ENCODE measurements at places on chromosomes 5 and 9. TPM values are rescaled to one million over a fixed set of nuclear protein-coding genes. Genes with fewer than 3 reads are reported as not detected.

ANKRD18B gene
- polyA plus RNA-seq: 0.60 TPM

DNA sequence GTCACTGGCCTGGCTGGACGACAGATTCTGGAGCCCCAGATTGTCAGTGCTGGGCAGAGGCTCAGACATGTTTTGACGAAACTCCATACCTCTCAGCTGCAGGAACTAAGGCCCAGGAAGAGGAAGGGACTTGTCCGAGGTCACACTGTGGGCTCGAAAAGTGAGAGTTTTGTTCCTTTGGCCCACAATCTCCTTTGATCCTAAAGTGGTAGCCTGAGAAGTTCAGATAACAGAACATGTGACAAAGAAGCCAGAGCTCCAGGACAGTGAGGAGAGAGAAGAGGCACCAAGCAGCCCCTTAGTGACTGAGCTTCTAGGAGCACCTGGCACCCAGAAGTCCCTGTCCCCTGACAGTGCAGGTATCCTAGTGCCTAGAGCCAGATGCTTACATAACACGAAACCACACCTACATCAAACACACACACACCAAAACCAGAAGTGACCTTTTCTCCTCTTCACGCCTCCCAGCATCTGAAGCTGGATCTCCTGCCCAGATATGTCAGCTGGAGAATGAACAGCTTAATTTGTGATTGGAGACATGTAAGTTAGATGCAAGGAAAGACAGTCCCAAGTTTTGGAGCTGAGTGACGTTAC, 88.9 kb downstream of the ADRB2 start:
- H3K36me3 ChIP-seq: no peaks in the 10 kb centered on the region
- DNase-seq: no peak
- H3K27me3 ChIP-seq: no peaks in the 10 kb centered on the region
- H3K27ac ChIP-seq: no peak overlapping the region
- H3K4me3 ChIP-seq: no peak overlapping the region

- no peak overlapping the region for H3K27ac ChIP-seq
- peaks cover 8% of the 10 kb centered on the region for H3K4me1 ChIP-seq
- no peak overlapping the region for H3K4me3 ChIP-seq
- DNase-seq: no peak
- H3K36me3 ChIP-seq: no peaks in the 10 kb centered on the region
These were observed 89.6 kb downstream of the KIF4B start for GRCh38 chr5:155103146-155103545.

DNA sequence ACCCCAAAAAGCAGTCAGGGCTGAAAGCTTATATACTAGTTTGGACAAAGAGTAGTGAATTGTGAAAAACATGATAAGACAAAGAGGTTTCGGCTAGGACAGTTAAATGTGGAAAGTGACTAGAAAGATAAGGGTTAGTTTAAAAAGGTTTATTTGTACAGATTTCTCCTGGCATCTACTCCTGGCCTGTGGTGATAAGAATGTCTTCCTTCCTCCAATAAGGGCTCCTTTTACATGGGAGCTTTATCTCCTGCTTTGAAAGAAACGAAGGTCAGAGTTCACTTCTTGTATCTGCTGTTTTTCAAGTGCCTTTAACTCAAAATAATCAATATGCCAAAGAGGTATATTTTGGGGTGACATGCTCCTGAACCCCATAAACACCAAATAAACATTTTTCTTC, 776.1 kb upstream of the COX7C start:
- no peak overlapping the region for H3K4me3 ChIP-seq
- no peak for DNase-seq
- H3K4me1 ChIP-seq: no peaks in the 10 kb centered on the region
- no peaks in the 10 kb centered on the region for H3K27me3 ChIP-seq

- peaks cover 11% of the 10 kb centered on the region for H3K4me1 ChIP-seq
- no peak for DNase-seq
- H3K27me3 ChIP-seq: no peaks in the 10 kb centered on the region
- H3K4me3 ChIP-seq: no peak overlapping the region
- peak overlapping the region; percentile 25 for H3K27ac ChIP-seq
These were observed 430.1 kb upstream of the WWC1 start for GRCh38 chr5:167861129-167861927.

PCDH1 gene
- polyA plus RNA-seq: 47.2 TPM

DNA sequence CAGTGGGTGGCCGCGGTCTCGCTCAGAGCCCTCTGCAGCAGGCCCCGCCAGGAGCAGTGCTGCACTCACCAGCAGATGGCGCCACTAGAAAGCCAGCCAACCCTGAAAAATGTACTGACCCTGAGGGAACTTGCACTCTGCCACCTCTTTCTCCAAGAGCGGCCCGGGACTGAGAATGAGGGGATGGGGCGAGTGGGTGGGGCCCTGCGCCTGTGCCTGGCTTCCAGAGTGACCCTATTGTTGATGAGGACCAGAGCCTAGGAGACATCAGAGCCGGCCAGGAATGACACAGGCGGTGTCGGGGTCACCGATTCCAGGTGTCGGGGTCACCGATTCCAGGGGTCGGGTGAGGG, 2.9 kb upstream of the IL17B start:
- H3K27ac ChIP-seq: peak overlapping the region; percentile 93
- H3K4me3 ChIP-seq: peak overlapping the region; percentile 55
- DNase-seq: peak; percentile 94
- H3K36me3 ChIP-seq: no peaks in the 10 kb centered on the region
- peaks cover 86% of the 10 kb centered on the region for H3K4me1 ChIP-seq

DNA sequence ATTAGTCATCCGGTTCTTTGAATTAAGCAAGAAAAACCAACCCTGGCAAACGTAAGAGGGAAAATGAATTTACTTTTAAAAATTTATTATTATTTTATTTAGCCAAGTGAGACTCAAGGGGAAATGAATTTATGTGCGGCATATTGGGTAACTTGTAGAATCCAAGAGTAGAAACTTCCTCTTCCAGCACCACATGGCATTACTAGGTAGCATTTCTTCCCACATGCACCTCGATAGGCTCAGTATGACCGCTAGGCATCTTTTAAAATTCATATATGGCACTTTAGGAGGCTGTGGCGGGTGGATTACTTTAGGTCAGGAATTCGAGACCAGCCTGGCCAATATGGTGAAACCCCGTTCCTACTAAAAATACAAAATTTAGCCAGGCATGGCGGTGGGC, 17.6 kb upstream of the MYO10 start:
- H3K27ac ChIP-seq: no peak overlapping the region
- no peaks in the 10 kb centered on the region for H3K27me3 ChIP-seq
- no peaks in the 10 kb centered on the region for H3K36me3 ChIP-seq
- no peaks in the 10 kb centered on the region for H3K4me1 ChIP-seq

C9 gene
- not detected for polyA plus RNA-seq

DNA sequence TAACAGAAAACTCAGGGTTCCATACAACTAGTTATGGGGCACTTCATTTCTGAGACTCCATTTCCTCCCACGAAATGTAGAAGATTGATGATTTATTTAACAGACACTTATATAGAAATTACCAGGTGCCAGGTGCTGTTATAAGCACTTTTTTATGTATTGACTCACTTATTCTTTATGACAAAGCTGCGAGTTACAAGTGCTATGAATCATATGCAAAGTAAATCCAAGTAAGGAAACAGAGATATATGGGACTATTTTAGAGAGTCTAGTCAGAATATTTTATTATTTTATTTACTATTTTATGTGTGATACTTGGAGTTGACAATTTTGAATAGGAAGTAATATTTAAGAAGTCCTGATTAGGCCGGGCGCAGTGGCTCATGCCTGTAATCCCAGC, 822.8 kb upstream of the C9orf72 start:
- no peaks in the 10 kb centered on the region for H3K27me3 ChIP-seq
- H3K27ac ChIP-seq: no peak overlapping the region
- H3K4me3 ChIP-seq: no peak overlapping the region
- H3K4me1 ChIP-seq: no peaks in the 10 kb centered on the region

ARHGEF28 gene
- 3.0 TPM for polyA plus RNA-seq

AGXT2 gene
- not detected for polyA plus RNA-seq

DNA sequence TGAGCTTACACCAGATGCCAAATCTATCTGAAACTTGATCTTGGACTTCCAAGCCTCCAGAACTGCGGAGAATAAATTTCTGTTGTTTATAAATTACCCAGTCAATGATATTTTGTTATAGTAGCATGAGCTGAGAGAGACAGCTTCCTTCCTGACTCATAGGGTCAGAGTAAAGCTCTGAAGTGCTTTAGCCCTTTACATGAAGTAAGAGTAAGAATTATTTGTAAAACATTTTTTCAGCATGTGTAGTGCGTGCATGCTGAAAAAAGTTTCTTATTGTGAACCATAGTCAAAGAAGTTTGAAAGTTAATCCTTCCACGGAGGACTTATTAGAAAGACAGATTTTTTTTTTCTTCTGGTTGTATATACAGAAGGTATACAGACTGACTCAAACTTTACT, 172.4 kb downstream of the DMRT2 start:
- no peaks in the 10 kb centered on the region for H3K4me1 ChIP-seq
- no peak overlapping the region for H3K27ac ChIP-seq
- H3K36me3 ChIP-seq: no peaks in the 10 kb centered on the region
- no peak overlapping the region for H3K4me3 ChIP-seq
- no peak for DNase-seq

GRCh38 chr9:512555-513272, 298.0 kb downstream of the DOCK8 start:
- no peak for DNase-seq
- H3K36me3 ChIP-seq: no peaks in the 10 kb centered on the region
- H3K27ac ChIP-seq: no peak overlapping the region
- H3K27me3 ChIP-seq: no peaks in the 10 kb centered on the region

TXNDC15 gene
- 24.6 TPM for polyA plus RNA-seq

- no peaks in the 10 kb centered on the region for H3K36me3 ChIP-seq
- peaks cover 26% of the 10 kb centered on the region for H3K4me1 ChIP-seq
- DNase-seq: peak; percentile 89
- no peak overlapping the region for H3K27ac ChIP-seq
- H3K27me3 ChIP-seq: no peaks in the 10 kb centered on the region
These were observed 2.4 kb downstream of the FGFR4 start for GRCh38 chr5:177089127-177089526.

GRCh38 chr5:109256486-109256885, 153.3 kb downstream of the PJA2 start:
- no peak for DNase-seq

GRCh38 chr5:131245312-131245711, 18.5 kb upstream of the CDC42SE2 start:
- no peaks in the 10 kb centered on the region for H3K4me1 ChIP-seq
- DNase-seq: no peak
- H3K27ac ChIP-seq: no peak overlapping the region
- H3K36me3 ChIP-seq: no peaks in the 10 kb centered on the region
- no peak overlapping the region for H3K4me3 ChIP-seq

DNA sequence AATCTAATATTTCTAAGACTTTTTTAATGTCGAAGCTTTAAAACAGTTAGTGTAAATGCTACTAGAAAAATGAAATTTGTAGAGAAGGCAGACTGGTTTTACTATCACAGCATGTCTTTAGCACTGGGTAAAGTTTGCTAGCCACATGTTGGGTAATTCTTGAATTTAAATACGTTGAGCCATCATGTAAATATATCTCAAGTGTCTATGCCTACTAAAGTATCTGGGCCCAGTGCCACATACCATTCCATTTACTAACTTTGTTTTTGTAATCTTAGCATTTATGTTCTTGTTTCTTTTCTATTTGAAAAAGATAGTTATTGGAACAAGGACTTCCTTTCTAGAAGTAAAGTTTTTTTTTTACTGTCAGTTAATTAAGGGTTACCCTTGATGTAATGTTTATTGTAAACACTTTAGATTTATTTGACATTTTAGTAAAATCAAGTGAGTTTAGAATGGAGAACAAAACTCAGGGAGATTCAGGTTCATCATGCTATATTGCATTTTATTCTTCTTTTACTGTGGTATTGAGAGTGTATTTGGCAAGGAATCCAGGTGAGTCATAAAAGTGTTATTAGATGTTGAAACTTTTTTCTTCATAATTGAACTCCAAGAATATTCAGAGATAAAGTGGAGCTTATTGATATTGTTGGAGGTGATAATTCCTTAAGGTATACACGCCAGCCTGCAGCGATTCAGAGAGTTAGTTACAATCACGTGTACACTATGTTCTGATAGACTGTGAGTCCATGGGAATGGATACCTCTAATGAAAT, 182.4 kb downstream of the CCDC171 start:
- no peaks in the 10 kb centered on the region for H3K36me3 ChIP-seq
- DNase-seq: no peak
- peaks cover 12% of the 10 kb centered on the region for H3K4me1 ChIP-seq

- H3K27ac ChIP-seq: peak overlapping the region; percentile 72
- no peaks in the 10 kb centered on the region for H3K4me1 ChIP-seq
- peaks cover 35% of the 10 kb centered on the region for H3K36me3 ChIP-seq
- H3K27me3 ChIP-seq: no peaks in the 10 kb centered on the region
- no peak overlapping the region for H3K4me3 ChIP-seq
These were observed 53.1 kb upstream of the TGFBR1 start for GRCh38 chr9:99051851-99052250.

GRCh38 chr5:174549254-174549653, 175.1 kb upstream of the MSX2 start:
- H3K27me3 ChIP-seq: no peaks in the 10 kb centered on the region
- no peak overlapping the region for H3K27ac ChIP-seq
- H3K4me3 ChIP-seq: no peak overlapping the region
- H3K4me1 ChIP-seq: peaks cover 5% of the 10 kb centered on the region
- no peak for DNase-seq

DNA sequence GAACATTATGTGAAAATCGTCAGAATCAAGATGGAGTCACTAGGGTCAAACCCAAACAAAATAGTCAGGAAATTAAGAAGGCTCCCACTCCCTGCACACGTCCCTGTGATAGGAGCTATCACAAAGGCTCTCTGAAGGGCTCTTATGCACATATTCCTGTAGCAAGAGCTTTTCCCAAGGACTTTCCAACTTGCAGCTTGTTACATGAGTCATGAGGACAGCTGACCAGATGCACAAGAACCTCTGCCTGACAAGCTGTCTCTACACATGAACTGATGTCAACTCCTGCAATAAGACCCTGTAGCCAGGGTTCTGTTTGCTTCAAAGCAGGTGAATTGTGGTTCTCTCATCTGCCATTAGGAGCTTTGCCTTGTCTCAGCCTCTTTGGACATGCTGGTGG, 122.4 kb downstream of the OLFM1 start:
- no peaks in the 10 kb centered on the region for H3K4me1 ChIP-seq
- peaks cover 16% of the 10 kb centered on the region for H3K27me3 ChIP-seq

DNA sequence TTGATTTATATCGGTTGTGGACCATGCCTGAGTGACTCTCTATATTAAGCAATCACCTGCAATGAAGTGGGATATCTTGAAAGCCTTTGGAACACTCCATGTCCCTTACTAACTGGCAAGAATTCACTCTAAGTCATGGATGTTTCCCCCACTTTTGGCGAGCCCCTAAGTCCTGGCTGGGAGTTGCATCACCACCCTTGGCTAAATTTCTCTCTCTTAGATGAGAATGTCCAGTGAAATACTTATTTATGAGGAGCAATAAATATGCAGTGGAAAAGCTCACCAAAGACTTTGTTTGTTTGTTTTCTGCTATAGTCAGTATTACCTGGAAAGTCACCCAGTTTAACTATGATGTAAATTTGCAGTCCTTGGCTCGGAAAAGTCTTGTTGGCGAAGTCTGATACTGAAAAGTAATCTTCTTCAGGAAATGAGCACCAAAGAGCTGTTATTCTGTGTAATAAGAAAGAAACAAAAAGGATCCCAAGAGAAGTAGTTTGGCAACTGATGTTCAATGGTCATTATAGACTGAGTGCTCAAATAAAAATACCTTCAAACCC, 333.8 kb downstream of the DMRT2 start:
- no peak overlapping the region for H3K27ac ChIP-seq
- H3K4me3 ChIP-seq: no peak overlapping the region
- DNase-seq: no peak
- H3K36me3 ChIP-seq: no peaks in the 10 kb centered on the region

ABLIM3 gene
- 6.5 TPM for polyA plus RNA-seq

ADRB2 gene
- not detected for polyA plus RNA-seq

- DNase-seq: no peak
- no peak overlapping the region for H3K27ac ChIP-seq
- H3K4me1 ChIP-seq: no peaks in the 10 kb centered on the region
- H3K36me3 ChIP-seq: no peaks in the 10 kb centered on the region
These were observed 36.7 kb downstream of the ARL15 start for GRCh38 chr5:54273715-54274114.
